ENCODE measurements at places on chromosomes 6 and 20.

GRCh38 chr20:297925-298775 is 780 bp downstream of the ZCCHC3 start:
- peak; percentile 85 for DNase-seq

DNA sequence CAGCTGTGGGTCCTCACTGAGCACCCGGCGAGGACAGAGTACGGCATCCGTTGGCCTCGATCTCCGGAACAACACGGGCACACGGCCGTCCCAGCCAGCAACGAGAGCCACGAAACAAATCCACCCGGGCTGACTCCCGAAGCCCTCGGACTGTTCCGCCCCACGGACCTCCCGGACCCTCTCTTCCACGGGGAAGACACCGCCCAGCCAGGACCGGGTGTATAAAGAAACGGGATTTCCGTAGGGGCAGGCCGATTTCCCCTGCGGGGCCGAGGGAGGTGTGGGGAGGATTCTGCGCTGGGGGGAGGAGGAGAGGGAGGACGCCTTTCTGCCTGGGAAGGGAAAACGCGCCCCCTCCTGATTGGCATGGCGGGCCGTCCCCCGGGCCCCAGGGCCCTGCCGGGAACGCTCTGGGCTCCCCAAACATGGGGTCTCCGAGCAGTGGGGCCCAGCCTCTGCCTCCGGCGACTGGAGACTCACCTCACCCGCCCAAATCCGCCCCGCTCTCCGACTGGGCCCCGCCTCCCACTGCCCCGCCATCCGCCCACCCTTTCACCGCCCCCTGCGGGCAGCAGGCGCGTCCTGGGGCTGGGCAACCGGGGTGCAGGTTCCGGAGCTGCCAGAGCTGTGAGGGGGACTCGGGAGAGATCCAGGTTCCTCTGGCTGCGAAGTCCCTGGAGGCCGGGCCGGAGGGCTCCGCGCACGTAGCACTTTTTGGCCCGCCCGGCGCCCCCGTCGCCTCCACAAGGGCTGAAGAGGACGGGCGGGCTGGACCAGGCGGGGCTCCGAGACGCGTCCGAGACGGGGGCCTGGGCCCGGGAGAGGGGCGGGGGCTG is 679 bp upstream of the PPDPF start:
- DNase-seq = no peak

GRCh38 chr6:164415832-164416563 is 893.4 kb downstream of the C6orf118 start:
- peak; percentile 27 for DNase-seq

DNA sequence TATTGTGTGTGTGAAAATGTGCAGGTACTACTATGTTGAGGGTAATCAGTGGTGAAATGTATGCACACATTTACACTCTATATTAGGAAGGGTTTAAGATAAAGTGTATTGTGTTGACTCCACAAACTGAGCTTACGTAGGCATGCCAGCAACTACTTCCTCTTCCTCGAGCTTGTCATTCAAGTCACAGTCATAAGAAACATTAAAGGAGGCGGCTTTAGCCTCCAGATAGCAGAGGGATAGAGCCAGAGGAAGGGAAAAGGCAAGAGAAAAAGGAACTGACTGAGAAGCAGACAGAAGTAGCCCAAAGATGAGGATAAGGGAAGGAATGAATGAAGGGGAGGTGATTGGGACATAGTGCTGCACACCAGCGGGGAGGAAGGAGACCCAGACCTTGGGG is 55.2 kb downstream of the SMLR1 start:
- DNase-seq = no peak

DNA sequence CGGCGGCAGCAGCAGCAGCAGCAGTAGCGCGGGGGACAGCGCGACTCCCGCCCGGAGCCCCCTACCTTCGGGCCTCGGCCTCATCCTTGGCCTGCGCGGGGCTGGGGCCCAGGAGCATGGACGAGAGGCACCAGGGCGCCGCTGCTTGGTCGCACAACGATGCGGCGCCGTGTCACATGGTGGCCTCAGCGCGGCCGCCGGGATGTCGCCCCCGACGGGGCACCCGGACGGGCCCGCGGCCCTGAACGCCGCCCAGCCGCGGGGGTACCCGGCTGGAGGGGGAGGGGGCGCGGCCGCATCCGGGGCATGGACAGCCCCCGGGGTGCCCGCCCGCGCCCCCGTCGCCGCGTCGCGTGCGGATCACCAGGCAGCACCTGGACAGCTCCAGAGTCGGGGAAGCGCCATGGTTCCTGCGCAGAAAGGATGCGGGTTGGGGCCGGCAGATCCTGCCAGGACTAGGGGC is 57.1 kb downstream of the CDH22 start:
- no peak for DNase-seq

- peak; percentile 59 for DNase-seq
These were observed 25.0 kb downstream of the HEBP2 start for GRCh38 chr6:138428944-138429598.

DNA sequence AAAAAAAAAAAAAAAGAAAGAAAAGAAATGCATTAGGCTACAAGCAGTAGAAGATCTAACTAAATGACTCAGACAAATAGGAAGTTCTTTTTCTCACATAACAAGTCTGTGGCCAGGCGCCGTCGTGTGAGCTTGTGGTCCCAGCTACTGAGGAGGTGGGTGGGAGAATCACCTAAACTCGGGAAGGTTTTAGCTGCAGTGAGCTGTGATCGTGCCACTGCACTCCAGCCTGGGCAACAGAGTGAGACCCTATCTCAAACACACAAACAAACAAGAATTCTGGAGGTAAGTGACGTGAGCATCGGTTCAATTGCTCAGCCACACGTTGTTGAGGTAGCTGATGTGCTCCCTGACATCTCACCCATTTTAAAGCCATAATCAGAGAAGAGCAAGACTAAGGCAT is 37.9 kb upstream of the SLC23A2 start:
- no peak for DNase-seq

GRCh38 chr6:128918886-128919285 is 35.9 kb downstream of the LAMA2 start:
- no peak for DNase-seq

DNA sequence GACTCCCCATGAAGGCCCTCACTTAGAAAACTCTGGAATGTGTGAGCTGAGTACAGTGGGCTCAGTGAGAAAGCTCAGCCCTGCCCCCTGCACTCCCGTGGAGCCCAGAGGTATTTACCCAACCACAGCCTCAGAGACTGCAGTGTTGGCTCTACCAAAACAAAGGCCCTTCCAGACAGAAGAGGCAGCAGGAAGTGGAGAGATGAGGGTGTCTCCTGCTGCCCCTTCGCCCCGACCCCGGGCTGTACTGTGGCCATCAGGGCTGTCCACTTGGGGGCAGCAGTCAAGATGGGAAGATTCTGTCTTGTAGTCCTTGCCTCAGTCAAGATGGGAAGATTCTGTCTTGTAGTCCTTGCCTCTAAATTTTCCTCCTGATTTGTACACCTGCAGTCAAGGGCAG is 341.3 kb downstream of the TAF4 start:
- DNase-seq = no peak

DNA sequence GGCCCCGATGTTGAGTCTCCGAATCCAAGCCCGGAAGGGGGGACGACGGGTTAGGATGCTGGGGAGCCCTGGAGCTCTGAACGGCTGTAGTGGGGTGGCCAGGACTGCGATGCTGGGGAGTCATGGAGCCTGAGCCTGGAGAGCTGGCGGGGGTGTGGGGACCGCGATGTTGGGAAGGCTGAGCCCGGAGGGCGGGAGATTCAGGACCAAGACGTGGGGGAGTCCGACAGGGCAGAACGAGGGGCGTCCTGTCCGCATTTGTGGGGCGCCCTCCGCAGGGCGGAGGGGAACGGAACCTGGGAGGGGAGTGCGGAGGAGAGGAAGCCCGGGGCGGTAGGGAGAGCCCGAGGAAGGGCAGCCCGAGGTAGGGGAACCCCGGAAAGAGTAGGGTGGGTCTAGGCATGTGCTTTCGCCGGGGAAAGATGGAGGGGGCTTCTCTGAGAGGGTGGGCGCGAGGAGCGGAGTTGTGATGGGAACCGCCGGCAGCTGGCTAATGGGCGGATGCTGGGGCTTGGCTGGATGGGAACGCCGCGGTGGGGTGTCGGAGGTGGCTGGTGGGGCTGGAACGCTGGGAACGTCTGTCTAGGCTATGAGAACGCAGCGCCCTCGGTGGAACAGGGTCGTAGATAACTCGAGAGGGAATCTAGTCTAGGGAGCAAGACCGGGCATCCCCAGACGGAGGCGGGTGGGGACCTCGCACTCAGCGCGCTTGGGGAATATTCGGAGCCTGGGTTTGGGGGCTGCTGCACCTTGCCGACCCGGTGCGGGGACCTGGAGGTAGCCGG is 684 bp downstream of the PAQR8 start:
- DNase-seq = peak; percentile 37

- peak; percentile 64 for DNase-seq
These were observed 106.8 kb upstream of the CBLN4 start for GRCh38 chr20:56111961-56112730.

- no peak for DNase-seq
These were observed 22.2 kb upstream of the SERPINB1 start for GRCh38 chr6:2863901-2864300.

DNA sequence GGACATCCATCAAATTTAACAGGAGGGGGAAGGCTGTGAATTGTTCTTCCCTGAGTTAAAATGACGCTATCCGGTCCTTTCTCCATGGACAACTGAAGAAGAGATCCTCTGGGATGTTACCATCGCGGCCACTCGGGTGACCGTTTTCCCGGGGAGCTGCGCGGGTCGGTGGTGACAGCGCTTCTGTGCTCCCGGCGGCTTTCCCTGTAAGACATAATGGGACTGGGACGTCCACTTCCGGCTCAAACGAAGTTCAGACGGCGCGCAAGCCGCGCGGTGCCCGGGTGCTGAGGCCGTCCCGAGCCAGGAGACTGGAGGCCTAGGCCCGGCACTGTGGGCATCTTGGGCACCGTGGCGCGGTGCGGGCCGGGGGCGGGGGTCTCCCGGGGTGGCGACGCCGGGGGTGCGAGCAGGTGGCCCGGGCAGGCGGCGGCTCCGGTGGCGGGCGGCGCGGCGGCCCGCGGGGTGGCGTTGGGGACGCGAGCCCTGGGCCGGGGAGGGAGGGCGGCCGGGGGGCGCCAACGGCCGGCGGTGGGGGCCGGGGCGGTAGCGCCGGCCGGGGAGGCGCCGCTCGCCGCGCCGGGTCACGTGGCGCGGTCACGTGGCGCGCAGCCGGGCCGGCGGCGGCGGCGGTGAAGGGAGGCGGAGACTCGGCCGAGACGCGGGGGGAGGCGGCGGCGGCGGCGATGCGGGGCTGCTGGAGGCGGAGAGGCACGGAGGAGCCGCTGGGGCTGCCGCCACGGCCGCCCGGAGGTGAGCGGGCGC is 63.6 kb downstream of the GTF2H5 start:
- DNase-seq = peak; percentile 74

DNA sequence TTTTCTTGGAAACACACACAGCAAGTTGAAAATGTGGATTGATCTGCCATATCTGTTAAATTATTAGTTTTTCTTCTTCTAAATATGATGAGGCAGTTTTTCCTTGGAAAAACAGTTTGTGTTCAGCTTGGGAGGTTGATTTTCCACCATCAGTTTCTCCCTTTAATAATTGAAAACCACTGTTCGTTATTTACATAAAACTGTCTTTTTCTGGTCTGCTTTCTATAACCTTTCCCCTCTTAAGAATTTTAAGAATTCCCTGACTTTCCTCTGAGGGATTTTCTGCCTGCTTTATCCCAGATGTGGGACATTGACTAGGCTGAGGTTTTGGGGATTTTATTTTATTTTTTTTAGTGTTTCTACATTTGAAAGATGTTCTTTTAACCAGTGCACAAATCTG is 27.2 kb downstream of the DSE start:
- peak; percentile 63 for DNase-seq

- DNase-seq = peak; percentile 36
These were observed 217.1 kb downstream of the ALDH8A1 start for GRCh38 chr6:134732763-134733162.

GRCh38 chr20:48238781-48239180 is 453.5 kb upstream of the SULF2 start:
- DNase-seq = no peak

DNA sequence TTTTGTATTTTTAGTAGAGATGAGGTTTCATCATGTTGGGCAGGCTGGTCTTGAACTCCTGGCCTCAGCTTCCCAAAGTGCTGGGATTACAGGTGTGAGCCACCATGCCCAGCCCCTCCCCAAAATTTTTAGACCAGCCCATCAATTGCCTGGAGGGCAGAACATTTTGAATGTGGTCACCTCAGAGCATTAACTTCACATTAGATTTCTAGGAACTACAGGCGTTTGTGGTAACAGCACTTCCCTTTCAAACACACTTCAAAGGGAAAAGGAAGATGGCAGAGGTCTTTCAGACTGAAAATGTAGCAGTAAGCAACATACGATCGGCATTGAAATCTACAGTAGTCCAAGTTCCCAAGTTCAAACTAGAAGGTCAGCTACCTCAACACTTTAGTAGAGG is 12.3 kb upstream of the SLA2 start:
- DNase-seq = no peak

DNA sequence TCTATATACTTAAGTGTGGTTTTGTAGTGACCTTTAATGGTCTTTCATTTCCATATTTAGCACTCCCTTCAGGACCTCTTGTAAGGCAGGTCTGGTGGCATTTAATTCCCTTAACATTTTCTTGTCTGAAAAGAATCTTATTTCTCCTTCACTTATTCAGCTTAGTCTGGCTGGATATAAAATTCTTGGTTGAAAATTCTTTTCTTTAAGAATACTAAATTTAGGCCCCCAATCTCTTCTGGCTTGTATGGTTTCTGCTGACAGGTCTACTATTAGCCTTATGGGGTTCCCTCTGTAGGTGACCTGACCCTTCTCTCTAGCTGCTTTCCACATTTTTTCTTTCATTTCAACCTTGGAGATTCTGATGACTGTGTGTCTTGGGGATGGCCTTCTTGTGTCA is 236.9 kb downstream of the THBS2 start:
- no peak for DNase-seq

DNA sequence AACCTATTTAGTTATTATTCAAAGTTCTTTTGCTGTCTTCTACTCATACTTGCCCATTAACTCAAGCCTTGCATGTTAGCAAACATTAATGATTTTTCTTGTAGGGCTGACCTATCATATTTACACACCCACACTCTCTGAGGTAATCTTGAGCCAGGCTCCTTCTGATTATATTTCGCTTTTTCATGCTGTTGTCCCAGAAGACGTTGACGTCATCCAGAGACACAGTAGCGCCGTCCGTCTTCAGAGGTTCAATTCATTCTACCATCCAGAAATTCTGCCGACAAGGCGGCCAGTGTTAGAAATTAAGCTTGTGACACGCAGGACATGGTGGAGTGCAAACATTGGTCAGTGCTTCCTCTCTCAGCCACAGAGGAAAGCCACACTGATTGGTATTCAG is 584.7 kb downstream of the BMP2 start:
- peak; percentile 37 for DNase-seq

- no peak for DNase-seq
These were observed 175.9 kb downstream of the ZDHHC14 start for GRCh38 chr6:157556671-157557430.

- no peak for DNase-seq
These were observed 42.5 kb downstream of the PIGU start for GRCh38 chr20:34634392-34634791.

Data from RPMI7951 (cell line).